ENCODE measurements at places on chromosomes 13 and 19.
A peak's percentile ranks its signal among the peaks of the same experiment; 100 is the strongest.

DNA sequence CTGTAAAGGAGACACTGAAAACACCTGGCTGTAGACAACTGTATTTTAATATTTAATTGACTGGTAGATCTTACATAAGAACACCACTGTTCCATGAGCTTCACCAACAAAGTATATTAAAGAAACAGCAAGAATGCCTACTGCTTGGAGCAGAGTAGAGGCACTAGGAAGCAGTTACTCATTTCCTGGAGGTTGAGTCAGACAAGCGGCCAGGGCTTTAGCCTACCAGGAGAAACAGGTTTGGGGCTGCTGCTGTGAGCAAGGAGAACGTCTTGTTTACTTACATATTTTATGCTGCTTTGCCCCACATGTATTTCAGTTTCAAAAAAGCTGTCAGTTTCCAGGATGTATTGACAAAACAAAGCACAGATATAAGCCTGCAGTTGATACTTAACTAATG, 33.4 kb downstream of the ALG5 start:
- DNase-seq, result no peak

DNA sequence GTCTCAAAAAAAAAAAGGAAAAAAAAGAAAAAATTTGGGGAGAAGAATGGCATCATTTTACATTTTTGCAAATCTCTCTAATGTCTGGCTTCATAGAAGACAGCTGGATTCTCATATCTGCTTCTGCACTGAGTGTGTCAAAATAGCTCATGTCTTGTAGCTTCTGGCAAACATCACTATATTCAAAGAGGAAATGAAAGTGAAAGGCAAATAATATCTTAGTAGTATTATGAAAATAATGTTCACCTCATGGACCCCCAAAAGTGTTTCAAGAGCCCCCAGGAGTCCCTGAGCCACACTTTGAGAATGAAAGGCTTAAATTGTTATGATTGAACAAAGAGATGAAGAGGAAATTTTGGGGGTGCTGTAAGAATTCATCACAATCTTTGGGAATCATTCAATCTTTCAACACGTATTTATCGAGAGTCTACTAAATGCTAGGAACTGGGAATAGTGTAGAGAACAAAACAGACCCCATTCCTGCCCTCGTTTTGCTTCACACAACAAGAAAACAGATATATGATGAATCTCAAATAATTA, 1.2 kb upstream of the SLC6A16 start:
- no peak for DNase-seq

GRCh38 chr13:98482476-98483444, 94.1 kb downstream of the STK24 start:
- DNase-seq, result no peak

- no peak for DNase-seq
Measured at GRCh38 chr19:3575949-3576673, 3.4 kb downstream of the HMG20B start.

- DNase-seq, result no peak
Measured at GRCh38 chr13:66347486-66348117, 882.5 kb downstream of the PCDH9 start.

GRCh38 chr13:53014495-53015443, 13.8 kb upstream of the OLFM4 start:
- DNase-seq, result no peak

DNA sequence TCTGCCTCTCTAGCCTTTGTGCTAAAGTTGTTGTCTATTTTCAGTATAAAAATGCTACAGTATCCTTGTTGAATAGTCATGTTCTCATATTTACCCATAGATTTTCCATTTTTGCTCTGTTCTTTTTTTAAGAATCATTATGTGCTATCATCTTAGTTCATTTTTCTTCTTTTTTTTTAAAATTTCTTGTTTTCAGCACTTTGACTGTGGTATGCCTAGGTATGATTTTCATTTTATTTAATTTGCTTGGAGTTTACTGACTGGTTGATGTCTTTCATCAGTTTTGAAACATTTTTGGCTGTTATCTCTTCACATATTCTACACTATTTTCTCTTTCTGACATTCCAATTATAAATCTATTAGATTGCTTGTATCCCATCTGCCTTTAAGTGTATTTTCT, 192.9 kb downstream of the PDS5B start:
- DNase-seq, result no peak

DNA sequence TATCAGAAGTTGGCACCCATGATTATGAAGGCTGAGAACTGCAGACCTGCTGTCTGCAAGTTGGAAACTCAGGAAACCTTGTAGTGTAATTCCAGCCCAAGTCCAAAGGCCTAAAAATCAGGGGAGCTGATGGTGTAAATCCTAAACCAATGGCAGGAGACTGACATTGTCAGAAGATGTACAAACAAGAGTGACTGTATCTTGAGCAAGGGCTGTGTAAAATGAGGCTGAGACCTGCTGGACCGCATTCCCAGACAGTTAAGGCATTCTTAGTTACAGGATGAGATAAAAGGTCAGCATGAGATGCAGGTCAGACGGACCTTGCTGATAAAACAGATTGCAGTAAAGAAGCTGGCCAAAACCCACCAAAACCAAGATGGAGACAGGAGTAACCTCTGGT, 147.7 kb downstream of the COG6 start:
- no peak for DNase-seq

DNA sequence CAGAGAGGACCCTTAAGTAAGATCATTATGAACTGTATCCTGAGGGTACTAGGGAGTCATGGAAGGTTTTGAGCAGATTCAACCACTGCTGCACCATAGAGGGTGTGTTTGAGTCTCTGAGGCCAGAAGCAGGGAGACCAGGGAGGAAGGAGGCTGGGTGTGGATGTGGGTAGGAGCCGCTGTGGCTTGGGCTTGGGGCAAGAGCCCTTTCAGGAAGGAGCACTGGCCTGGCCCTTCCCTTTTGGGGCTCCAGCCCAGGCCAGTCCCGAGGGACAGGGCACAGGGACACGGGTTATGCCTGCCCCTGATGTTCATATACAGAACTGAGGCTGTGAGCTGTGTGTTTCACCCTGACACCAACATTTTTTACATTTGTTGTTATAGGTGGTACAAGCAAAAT, 7.2 kb downstream of the CIC start:
- DNase-seq, result no peak

GRCh38 chr13:112977091-112977490, 8.1 kb downstream of the MCF2L start:
- DNase-seq, result no peak

- no peak for DNase-seq
Measured at GRCh38 chr19:58196901-58197616, 14.2 kb downstream of the ZNF274 start.

DNA sequence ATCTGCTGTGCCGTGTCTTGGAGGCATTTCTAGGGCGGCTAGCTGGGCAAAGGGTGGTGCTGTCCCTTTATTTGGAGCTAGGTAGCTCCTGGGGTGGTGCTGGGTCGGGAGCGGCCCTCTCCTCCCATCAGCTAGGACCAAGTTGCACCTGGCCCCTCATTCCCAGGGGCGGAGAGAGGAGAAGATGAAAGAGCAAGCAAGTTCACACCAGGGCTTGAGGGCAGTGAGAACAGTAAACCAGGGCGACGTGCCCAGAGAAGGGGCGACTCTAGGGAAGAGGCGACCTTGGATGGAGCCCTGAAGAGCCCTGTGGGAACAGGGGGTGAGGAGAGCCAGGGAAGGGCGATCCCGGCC, 17.0 kb upstream of the KCNN1 start:
- DNase-seq, result no peak

DNA sequence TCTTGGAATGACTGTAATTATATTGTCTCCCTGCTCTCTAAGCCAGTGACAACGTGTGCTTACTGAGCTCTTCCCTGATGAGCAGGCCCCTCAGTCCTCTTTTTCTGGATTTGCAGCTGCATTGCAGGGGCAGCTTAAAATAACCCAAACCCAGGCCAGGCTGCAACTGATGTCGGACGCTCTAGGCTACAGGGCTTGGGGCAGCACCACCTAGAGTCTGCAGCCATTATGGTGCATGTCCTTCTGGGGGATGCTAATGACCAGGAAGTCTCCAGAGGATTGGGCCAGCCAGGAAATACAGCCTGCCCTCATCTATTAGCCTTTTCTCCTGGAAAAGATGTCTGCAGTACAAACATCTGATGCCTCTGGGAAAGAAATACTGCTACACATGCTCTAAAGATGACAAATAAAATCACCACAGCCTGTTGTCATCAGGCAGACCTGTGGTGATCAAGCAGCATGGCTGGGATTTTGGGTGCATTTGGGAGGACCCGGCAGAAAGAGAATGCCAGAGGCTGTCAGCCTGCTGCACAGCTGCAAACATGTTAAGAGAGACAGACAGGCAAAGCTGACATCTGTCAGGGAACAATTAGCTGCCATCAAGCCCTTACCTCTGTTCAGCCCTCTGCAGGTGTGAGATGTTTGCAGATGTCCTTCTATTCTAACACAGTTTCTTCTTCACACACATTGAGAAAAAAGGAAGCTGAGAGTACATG, 51.8 kb downstream of the CCDC70 start:
- DNase-seq, result no peak

DNA sequence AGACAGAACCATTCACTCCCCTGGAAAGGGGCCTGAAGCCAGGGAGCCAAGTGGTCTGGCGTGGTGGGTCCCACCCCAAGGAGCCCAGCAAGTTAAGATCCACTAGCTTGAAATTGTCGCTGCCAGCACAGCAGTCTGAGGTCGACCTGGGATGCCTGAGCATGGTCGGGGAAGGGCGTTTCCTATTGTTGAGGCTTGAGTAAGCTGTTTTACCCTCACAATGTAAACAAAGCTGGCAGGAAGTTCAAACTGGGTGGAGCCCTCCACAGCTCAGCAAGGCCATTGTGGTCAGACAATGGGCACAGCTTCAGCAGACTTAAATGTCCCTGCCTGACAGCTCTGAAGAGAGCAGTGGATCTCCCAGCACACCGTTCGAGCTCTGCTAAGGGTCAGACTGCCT, 195.6 kb upstream of the DACH1 start:
- DNase-seq, result no peak

DNA sequence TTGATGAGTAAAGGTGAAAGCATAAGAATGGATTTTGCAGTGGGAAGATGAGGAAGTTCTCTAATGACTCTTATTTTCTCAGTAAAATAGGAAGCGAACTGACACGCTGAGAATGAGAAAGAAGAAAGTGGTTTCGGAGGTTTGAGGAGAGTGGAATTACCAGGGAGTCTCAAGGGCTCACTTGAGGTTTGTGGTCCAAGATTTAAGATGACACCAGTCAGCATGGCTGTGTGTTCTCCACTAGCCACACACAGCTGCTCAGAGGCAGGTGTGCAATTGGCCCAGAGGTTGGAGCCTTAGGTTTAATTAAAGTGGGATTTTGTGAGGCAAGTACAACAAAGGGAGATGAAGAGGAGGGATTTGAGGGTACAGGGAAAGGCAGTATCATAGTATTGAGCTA, 99.6 kb upstream of the NBEA start:
- no peak for DNase-seq

- no peak for DNase-seq
Measured at GRCh38 chr13:34458756-34459715, 483.0 kb upstream of the NBEA start.

DNA sequence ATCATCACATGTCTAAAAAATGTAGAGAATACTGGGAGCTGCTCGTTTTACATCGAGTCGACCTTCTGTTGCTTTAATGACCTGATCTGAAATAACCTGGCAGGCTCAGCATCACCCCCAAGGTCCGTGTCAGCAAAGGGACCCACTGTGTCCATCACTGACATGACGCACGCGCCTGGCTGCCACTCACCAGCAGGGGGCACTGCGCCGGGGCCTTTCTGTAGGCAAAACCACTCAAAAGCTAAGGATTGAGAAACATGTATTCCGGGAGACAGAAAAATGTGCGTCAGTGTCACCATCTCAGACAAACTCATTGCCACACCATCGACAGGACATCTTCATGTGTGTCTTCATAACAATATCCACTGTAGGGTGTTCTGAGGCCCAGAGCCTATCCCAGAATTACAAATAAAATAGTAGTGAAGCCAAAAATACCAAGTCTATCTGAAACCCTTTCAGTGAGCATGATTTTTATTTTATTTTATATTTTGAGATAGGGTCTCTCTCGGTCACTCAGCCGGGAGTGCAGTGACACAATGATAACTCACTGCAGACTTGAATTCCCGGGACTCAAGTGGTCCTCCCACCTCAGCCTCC, 130.3 kb upstream of the LSM14A start:
- peak; percentile 72 for DNase-seq

GRCh38 chr13:29756506-29756905, 93.9 kb downstream of the UBL3 start:
- no peak for DNase-seq

DNA sequence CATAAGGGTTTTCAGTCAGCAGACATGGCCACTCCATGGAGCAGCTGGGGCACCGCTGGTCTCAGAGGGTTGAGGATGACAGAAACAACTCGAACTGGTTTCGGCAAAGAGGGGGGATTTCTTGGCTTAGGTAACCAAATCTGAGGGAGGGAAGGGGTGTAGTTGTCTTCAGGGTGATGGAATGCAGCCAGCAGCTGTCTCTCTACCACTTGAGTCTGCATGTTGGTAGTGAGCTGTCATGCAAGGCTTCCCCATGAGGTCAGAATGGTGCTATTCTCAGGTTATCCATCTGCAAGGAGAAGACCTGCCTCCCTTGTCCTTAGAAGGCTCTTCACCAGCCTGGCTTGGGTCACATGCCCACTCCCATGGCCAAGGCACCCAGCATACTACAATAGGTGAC, 55.6 kb upstream of the PEG3 start:
- no peak for DNase-seq

- DNase-seq, result no peak
Measured at GRCh38 chr19:49930483-49931011, 1.2 kb upstream of the NUP62 start.

DNA sequence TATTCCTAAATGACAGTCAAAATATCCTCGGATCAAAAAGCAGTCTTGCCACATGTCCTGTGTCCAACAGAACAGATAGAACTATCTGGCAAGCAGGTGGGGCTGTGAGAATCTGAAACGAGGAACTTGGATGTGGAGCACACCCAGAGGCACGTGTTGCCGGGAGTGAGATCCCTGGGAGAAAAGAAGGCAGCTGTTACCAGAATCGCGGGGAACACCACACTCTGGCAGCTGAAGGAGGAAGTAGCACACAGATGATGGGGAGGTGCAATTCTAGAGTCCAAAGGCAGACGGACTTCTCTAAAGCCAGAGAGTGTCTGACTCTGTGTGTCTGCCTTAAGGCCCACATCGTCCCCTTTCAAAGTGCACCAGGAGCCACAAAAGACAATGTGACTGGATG, 22.3 kb downstream of the SLC7A1 start:
- DNase-seq, result no peak

DNA sequence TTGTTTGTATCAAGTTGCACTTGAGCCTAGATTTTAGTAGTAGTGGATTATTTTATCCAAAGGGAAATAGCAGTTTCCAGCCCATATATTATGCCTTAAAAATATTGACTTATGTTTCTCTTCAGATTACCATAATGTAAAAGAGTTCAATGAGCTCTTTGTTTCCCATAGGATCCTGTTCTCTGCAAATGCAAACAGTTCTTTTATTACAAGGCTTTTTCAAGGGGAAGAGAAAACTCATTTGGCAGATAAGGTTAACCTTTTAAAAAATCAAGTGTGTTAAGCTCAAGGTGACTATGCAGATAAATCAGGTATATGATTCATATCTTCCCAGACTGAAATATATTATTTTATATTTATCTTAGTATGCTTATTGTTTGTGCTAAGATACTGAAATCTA, 961.2 kb upstream of the SPRY2 start:
- DNase-seq, result no peak

All from activated T-cell treated with anti-CD3 and anti-CD28 coated beads, Interleukin-2, amount 50 U/mL, for 1 hour (primary cell).